ENCODE measurements at places on chromosomes 6 and 20. TPM values are rescaled to one million over a fixed set of nuclear protein-coding genes. Genes with fewer than 3 reads are reported as not detected.

NQO2 gene
- total RNA-seq = 45.2 TPM

SIRPG gene
- 59.5 TPM for total RNA-seq

HSF2 gene
- 15.0 TPM for total RNA-seq

TBX18 gene
- not detected for total RNA-seq

DNA sequence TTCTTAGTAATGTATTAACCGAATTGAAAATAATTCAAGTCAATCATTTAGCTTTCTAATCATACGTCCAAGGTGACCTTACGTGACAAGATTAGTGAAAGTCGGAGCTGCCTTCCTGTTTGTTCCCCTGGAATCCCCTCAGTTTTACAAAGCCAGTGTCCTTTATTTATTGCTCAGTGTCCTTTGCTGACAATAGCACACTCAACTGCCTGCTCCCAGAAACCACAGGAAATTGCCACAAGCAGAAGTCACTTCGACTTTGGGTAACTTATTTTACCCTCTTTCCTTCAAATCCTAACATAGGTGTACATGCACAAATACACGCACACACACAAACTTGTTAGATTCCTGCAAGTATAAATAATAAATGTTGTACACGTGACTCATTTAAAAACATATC, 1167.7 kb upstream of the ADGRB3 start:
- DNase-seq = no peak

DNA sequence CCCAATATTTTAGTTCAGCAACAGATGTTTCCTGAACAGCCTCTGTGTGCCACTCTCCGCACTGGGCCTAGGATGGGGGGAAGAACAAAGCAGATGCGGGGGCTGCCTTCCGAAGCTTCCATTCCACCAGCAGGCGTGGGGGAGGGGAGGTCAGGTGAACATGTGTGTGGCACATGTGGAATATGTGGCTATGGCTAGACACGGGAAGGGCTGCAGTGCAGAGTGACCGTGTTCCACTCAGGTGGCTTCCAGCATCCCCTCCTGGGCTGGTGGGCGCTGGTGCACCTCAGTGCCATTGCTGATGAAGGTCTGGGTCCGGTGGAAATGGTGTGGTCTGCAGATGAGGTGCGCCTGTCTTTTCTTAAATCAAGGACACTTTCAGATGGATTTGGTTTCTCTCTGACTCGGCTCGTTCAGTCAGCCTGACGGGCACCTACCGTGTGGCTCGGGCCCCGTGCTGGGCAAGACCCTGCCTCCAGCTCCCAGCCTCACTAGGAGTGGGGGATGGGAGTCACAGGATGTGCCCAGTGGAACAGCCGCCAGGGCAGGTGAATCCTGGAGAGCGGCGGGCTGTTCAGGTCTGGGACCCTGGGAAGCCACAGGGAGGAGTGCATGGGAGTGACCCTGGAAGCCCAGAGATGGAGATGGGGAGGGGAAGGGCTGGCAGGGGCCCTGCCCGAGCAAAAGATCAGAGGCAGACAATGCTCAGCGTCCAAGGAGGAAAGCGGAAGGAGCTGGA, 111.0 kb downstream of the SYCP2 start:
- no peak for DNase-seq

DNA sequence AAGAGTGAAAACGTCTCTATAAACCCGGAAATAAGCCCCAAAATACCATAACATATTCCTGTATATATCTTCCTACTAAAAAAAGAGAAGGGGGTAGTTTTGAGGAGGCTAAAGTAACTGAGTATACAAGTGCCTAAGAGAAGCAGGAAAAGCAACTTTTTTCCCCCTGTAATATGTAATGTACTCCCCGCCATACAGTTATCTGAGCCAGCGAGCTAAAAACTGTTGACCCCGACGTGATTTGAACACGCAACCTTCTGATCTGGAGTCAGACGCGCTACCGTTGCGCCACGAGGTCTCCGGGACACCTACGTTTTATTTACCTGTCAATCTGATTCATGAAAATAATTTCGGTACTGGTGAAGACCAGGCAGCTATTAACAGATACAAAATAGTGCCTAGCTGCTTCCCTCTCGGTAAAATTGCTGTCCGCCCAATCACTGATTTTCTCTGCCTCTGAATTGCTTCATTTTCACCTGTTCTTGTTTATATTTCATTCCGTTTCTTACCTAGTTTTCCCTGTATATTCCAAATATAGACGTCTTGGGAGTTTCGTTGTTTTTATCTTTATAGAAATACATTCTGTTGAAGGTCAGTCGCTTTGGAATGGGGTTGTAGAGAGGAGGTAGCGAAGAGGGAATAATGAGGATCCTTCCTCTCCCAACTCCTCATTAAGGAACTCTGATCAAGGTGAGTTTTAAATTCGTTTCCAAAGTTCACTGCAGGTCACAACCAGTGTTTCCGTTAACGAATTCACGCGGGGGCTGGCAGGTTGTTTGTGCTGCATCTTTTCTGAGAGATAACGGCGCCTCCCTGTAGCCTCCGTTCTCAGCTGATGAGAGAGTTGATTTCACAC, 33.6 kb upstream of the BTN3A2 start:
- peak; percentile 29 for DNase-seq

GRCh38 chr6:90079560-90080490, 185.6 kb downstream of the GJA10 start:
- DNase-seq = peak; percentile 22

DNA sequence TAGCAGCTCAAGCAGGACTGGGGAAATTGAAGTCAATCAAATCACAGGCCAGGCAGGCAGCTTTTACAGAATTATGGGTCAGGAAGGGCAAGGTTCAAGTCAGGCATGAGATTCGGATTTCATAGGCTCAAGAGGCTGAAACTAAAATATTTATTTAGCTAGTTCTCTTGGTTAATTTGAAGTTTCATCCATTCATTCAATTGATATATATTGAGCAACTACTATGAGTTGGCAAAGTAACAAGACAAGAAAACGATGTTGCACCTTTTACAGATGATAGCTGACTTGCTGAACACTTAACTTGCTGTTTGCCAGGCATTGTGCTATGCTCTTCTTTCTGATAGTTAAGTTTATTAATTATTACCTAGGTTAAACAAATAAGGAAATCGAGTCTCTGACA, 20.5 kb upstream of the ASCC3 start:
- DNase-seq = no peak

- no peak for DNase-seq
Measured at GRCh38 chr20:58719258-58719657, 26.7 kb downstream of the NPEPL1 start.

DNA sequence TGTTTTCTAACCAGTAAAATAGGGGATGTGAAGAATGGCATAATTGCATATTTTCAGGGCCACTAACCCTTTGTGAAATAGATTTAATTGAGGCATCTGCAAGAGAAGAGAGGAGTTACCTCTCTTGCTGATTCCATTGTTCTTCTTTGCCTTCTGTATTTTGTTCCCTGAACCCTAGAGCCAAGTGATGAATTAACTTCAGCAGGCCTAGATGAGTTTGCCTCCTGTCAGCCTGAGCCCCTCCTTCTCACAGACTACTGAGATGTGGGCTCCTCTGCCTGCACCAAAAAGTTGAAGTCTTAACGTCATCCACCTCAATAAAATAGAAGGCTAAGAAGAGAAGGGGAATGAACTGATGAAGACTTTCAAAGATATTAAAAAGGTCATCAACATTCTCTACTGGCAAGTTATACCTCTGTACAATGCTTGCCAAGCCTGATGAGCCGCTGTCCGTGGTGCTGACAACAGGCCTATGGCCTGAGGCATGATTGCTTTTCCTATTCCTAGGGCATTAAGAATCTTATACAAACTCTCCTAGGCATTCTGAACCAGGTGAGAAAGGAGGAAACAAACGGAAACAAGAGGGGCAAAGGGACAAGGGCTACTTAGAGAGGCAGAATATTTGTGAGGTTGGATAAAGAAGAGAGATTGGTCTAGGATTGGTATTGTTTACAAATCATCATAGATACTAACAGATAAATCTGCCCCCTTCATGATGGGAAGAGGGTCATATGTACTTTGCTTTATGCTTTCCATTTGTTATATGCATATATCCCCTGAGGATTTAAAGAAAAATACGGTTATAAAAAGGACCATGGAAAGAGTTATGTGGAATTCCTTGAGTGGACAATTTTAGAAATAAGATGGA, 46.8 kb downstream of the CD24 start:
- no peak for DNase-seq

Data from T-cell (primary cell).